LNCaP clone FGC (cell line): ENCODE measurements at places on chromosomes 1 and 21.

- no peak for DNase-seq
Measured at GRCh38 chr1:84278905-84279304, 22.6 kb upstream of the SAMD13 start.

DNA sequence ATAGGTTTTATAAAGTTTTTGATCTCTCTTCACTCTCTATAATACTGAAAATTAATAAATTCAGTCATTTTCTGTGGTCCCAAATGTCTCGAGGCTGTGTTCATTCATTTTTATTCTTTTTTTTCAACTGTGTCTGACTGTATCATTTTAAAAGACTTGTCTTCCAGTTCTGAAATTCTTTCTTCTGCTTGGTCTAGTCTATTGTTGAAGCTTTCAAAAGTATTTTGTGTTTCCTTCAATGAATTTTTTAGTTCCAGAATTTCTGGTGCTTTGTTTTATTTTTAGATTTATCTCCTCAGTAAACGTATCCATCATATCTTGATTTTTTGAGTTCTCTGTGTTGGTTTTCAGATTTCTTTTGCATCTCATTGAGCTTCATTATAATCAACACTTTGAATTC, 161.0 kb upstream of the CHRM3 start:
- DNase-seq = no peak

GRCh38 chr1:235923466-235924021, 56.8 kb upstream of the LYST start:
- no peak for DNase-seq

DNA sequence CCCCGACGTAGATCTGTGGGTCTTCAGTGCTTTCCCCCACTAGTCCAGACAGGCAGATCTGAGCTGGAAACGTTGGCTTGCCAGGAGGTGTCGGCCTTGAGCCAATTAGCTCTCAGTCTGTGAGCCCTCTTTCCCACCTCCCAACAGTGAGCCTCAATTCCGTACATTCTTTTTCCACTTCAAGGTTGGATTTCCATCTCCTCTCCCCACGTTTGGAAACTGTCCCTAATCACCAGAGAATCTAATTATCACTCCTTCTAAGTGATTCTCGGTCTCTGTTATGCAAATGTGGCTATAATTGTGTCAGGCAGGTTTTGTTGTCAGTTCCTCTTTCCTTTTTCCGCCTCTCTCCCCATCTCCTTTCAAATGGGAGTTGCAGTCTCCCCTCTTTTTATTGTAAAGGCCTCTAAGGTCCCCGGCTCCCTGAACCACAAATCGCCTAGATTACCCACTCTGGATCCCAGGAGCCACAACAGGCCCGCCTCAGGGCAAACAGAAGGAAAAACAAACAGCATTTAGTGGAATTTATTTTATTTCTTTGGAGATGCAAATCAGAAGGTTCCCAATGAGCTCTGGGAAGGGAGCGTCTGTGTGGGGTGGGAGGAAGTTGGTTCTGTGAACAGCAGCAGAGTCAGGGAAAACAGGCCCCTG, 29.4 kb upstream of the LRRN2 start:
- no peak for DNase-seq
